CD4-positive, alpha-beta T cell (primary cell): ENCODE measurements at places on chromosomes 12 and 14. TPM values are rescaled to one million over a fixed set of nuclear protein-coding genes. Genes with fewer than 3 reads are reported as not detected.

DNA sequence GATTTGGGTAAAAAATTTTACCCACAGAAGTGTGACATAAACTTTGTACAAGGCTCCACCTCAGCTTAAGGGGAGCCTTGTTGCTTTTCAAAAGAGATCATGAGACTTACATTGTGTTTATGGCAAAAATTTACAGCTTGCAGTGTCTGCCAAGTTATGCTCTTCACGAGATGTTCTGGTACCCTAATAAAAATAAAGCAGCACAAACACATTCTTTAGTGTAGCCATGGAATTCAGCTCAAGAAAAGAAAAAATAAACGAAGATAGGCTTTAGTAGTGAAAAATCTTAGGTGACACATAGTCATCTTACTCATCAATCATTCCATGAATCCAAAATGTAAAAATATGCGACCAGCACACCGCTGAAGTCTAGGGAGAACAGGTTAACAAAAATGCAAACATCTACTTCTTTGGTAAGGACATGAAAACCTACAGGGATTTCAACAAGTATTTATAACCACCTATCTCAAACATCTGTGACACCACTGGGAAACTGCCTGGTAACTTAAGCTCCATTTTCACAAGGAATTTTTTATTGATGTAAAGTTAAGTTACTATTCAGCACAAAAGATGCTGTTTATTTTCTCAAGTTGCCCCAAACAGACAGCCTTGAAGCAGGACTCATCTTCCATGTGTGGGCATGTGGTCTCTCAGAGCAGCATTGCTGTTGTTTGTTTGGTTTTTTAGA is 32.9 kb downstream of the DMAC2L start:
- DNase-seq, result no peak
- no peak overlapping the region for H3K4me3 ChIP-seq
- peaks cover 6% of the 10 kb centered on the region for H3K36me3 ChIP-seq
- H3K27me3 ChIP-seq, result no peaks in the 10 kb centered on the region
- H3K27ac ChIP-seq, result no peak overlapping the region

DNA sequence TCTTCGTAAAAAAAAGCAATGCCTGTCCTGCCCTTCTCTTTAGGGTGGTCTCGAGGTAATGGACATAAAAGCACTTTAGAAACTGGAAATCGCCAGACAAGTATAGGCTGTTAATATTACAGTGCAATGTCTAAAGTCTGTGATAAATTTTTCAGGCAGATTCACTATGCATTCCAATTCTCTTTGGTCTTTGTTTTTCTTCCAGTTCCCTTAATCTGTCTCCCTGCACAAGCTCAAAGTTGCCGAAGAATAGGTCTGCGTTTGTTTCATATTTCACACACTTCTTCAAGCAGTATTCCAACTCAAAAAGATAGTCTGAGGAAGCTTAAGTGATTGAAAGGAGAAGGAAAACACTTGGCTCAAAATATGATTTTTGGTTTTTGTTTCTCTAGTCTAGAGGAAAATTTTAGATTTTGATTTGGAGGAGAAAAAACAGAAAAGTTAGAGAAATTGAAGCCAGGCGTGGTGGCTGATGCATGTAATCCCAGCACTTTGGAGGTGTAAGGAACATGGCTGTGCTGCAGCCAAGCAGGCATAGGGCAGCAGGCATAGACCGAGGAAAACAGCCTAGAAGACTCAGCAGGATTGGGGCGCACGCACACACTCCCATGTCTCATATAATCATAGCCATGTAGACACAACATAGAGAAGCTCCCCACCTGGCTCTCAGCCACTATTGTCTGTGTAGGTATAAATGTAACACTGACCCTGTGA is 96.2 kb upstream of the TMPO start:
- H3K27ac ChIP-seq, result no peak overlapping the region
- DNase-seq, result no peak
- H3K4me3 ChIP-seq, result no peak overlapping the region
- no peaks in the 10 kb centered on the region for H3K27me3 ChIP-seq
- H3K4me1 ChIP-seq, result no peaks in the 10 kb centered on the region

DNA sequence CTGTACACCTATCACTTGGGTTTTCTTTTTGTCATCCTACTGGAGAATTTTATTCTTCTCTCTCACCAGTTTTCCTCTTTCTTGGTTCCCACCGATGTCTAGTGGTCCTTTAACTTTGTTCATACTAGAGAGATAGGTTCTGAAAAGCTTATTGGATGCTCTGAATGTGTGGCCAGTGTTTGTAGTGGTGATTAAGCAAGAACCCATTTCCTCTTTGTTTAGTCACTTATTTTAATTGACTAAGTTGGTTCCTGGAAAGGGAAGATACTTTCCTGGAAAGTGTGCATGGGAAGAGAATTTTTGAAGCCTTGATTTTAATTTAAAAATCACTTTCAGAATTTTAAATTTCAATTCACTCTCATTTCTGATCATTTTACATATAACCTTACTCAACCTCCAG is 127.2 kb downstream of the OTOGL start:
- no peak for DNase-seq
- no peaks in the 10 kb centered on the region for H3K27me3 ChIP-seq
- H3K4me1 ChIP-seq, result no peaks in the 10 kb centered on the region
- no peak overlapping the region for H3K27ac ChIP-seq
- H3K4me3 ChIP-seq, result no peak overlapping the region

RFX4 gene
- total RNA-seq, result not detected

RNF212B gene
- total RNA-seq, result not detected

- no peaks in the 10 kb centered on the region for H3K27me3 ChIP-seq
- DNase-seq, result no peak
- H3K4me1 ChIP-seq, result peaks cover 12% of the 10 kb centered on the region
These were observed 36.2 kb downstream of the ETV6 start for GRCh38 chr12:11685716-11686115.

DNA sequence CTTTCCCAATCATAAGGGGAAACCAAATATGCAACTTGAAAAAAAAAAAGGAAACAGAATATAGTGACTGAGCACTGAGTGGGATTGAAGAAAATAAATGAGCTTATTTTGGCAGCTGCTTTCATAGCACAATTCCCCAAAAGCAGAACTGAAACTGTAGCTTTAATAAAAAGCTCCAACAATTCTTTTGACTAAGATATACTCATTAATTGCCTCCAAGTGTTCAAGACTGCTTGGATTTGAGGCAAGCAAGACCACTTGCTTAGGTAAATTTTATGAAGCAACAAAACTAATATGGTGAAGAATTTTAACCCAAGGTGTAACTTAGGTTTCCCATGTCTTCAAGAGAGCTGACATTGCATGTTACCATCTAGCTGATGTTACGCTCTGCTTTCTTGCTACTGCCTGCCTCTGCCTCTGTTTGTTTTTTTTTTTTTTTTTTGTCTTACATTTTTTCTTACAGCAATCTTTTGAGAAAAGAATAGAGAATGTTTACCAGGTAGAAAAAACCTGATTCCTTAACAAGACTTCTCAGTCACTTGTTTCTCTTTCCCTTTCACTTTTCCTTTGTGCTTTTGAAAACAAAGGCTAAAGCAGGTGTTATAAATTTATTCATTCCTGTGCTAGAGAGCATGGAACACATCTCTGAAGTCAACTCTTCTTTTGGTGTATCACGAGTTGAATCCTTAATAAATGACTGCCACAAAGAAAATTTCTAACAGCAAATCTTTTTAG is 134.4 kb downstream of the BCAT1 start:
- no peaks in the 10 kb centered on the region for H3K36me3 ChIP-seq
- peak overlapping the region; percentile 21 for H3K4me3 ChIP-seq
- no peak overlapping the region for H3K27ac ChIP-seq
- H3K27me3 ChIP-seq, result no peaks in the 10 kb centered on the region
- DNase-seq, result no peak

- no peaks in the 10 kb centered on the region for H3K36me3 ChIP-seq
- no peaks in the 10 kb centered on the region for H3K27me3 ChIP-seq
- no peak for DNase-seq
These were observed 39.4 kb downstream of the RTN1 start for GRCh38 chr14:59831121-59831730.

GLIPR1L1 gene
- not detected for total RNA-seq

NAA25 gene
- total RNA-seq, result 31.1 TPM

- peaks cover 4% of the 10 kb centered on the region for H3K4me1 ChIP-seq
- no peak overlapping the region for H3K4me3 ChIP-seq
These were observed 61.6 kb upstream of the ZFP36L1 start for GRCh38 chr14:68854421-68854820.

LRTM2 gene
- total RNA-seq, result not detected

BICDL1 gene
- total RNA-seq, result 146 TPM

- H3K4me3 ChIP-seq, result no peak overlapping the region
- H3K27me3 ChIP-seq, result no peaks in the 10 kb centered on the region
- no peak for DNase-seq
- peaks cover 5% of the 10 kb centered on the region for H3K4me1 ChIP-seq
These were observed 318.4 kb upstream of the ATP2B1 start for GRCh38 chr12:90027041-90027440.

OR4K17 gene
- not detected for total RNA-seq

FOXA1 gene
- not detected for total RNA-seq

DNA sequence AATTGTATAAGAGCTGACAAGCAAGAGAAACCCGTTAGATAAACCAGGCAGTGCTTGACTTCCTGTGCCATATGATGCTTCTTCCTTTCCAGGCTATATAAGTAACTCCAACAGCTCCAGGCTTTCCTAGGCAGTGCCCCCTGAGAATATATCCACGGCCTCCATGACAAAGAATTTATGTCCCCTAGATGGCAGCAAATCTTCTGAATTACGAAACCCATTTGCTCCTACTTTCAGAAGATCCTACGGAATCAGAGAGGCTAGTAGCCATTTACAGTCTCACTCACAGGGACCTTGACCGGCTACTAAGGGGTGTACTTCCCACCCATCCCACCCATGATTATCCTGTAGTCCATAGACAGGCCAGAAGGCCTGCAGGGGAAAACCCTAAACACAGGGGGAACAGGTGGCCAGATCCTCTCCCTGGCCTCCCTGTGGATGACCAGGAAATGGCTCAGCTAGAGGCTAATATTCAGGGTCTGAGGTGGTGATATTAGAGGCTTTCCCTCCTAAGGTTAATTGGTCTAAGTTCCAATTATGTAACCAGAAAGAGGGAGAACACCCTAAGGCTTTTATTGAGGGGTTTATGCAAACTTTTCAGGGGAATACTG is 77.2 kb upstream of the DCD start:
- H3K4me3 ChIP-seq, result no peak overlapping the region
- no peak overlapping the region for H3K27ac ChIP-seq
- H3K4me1 ChIP-seq, result peaks cover 3% of the 10 kb centered on the region

DNA sequence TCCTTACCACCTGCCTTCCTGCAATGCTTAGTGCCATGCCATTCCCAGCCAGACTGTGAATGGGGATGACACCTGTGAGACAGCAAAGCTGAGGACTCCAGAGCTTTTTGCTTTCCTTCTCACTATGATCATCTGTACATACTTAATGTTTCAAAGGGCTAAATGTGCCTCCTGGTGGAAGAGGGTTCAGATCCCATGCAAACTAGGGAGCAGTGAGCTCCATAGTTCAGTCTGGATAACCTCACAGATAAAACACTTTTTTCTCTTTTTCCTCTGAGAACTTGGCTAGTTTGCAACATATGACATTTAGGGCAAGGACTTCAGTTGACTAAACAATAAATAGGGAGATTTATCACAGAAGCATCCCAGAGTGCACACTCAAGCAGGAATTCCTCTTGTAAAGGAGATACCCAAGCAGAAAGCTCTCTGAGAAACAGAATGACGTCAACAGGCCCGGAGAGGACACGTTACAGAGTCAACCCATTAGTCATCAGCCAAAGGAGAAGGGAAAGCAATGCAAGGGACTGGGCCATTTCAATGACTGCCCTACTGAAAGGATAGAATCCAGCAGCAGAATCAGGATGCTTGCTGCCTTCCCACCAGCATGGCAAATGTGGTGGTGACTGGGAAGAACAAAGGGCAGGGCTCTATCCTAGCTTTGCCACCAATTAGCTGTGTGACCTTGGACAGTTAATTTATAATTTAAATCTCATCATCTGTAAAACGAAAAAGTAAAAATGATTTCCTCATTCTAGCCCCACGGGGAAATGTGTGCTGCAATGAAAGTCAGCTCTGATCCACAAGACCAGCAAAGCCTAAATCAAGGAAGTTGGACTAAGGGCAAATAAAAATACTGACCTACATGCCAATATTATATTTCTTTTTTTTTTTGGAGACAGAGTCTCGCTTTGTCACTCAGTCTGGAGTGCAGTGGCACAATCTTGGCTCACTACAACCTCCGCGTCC is 80.8 kb upstream of the ACTN1 start:
- peaks cover 74% of the 10 kb centered on the region for H3K36me3 ChIP-seq
- no peaks in the 10 kb centered on the region for H3K4me1 ChIP-seq
- H3K27ac ChIP-seq, result no peak overlapping the region
- DNase-seq, result no peak
